Vagina (tissue), 2 donors: ENCODE measurements at places on chromosomes 7 and 10. TPM values are rescaled to one million over a fixed set of nuclear protein-coding genes. Genes with fewer than 3 reads are reported as not detected.

The LDB3 gene
- 4.7 TPM for total RNA-seq

The VTI1A gene
- 49.1 TPM for total RNA-seq

The ARID5B gene
- total RNA-seq: 75.9 TPM

The GFRA1 gene
- 57.7 TPM for total RNA-seq

The MRLN gene
- not detected for total RNA-seq

The CLCN1 gene
- not detected for total RNA-seq

The TBXAS1 gene
- 18.4 TPM for total RNA-seq

The FAM25C gene
- not detected for total RNA-seq

The PTF1A gene
- total RNA-seq: not detected

- H3K4me1 ChIP-seq: no peaks in the 10 kb centered on the region
- no peak for DNase-seq
- no peaks in the 10 kb centered on the region for H3K27me3 ChIP-seq
- no peaks in the 10 kb centered on the region for H3K36me3 ChIP-seq
- H3K4me3 ChIP-seq: no peak overlapping the region
- H3K27ac ChIP-seq: no peak overlapping the region
These were observed 4.5 kb downstream of the ZPBP start for GRCh38 chr7:50088463-50089129.

GRCh38 chr7:14158111-14158510 lies 168.6 kb upstream of the ETV1 start:
- H3K36me3 ChIP-seq: no peaks in the 10 kb centered on the region
- H3K4me1 ChIP-seq: no peaks in the 10 kb centered on the region
- H3K4me3 ChIP-seq: no peak overlapping the region

- no peak overlapping the region for H3K27ac ChIP-seq
- DNase-seq: no peak
- H3K36me3 ChIP-seq: no peaks in the 10 kb centered on the region
- peaks cover 9% of the 10 kb centered on the region for H3K4me1 ChIP-seq
- H3K4me3 ChIP-seq: no peak overlapping the region
- no peaks in the 10 kb centered on the region for H3K27me3 ChIP-seq
These were observed 12.2 kb upstream of the KLRG2 start for GRCh38 chr7:139495580-139496125.

DNA sequence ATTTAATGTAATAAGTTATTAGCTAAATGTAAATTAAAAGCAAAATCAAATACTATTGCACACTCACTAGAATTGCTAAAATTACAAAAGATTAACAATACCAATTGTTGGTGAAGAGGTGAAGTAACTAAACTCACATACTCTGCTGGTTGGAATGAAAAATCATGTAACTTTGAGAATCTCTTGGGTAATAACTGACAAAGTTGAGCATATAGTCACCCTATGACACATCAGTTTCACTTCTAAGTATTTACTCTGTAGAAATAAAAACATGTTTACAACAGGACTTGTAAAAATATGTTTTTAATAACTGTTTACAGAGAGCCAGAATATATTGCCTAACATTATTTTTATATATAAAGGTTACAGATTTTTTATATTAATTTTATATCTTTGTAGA lies 33.6 kb downstream of the CNTNAP2 start:
- H3K27ac ChIP-seq: no peak overlapping the region
- H3K4me1 ChIP-seq: no peaks in the 10 kb centered on the region
- DNase-seq: no peak
- H3K27me3 ChIP-seq: no peaks in the 10 kb centered on the region
- H3K36me3 ChIP-seq: no peaks in the 10 kb centered on the region

GRCh38 chr10:12191715-12192114 lies 4.0 kb downstream of the NUDT5 start:
- no peak overlapping the region for H3K4me3 ChIP-seq
- no peak overlapping the region for H3K27ac ChIP-seq
- DNase-seq: no peak
- no peaks in the 10 kb centered on the region for H3K27me3 ChIP-seq
- H3K4me1 ChIP-seq: peaks cover 23% of the 10 kb centered on the region

- no peaks in the 10 kb centered on the region for H3K4me1 ChIP-seq
- no peaks in the 10 kb centered on the region for H3K36me3 ChIP-seq
- DNase-seq: no peak
- H3K27me3 ChIP-seq: no peaks in the 10 kb centered on the region
- H3K4me3 ChIP-seq: no peak overlapping the region
- no peak overlapping the region for H3K27ac ChIP-seq
These were observed 50.1 kb downstream of the NSUN6 start for GRCh38 chr10:18601321-18601720.

DNA sequence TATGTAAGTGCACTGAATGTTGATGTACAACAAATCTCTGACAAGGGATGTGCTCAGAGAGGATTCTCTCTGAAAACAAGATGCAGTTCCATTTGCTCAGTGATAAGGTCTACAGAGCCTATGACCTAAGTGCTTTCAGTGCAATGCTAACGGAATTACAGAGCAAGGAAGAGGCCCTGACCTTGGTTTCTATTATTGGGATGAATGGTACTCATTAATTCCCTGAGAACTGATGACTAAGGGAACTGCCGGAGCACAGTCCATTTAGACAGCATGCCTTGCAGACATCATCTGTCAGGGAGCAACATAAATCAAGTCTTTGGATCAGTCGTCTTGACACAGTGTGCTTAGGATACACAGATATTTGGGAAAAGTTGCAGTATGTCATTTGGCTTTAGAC lies 340.8 kb downstream of the PHTF2 start:
- peaks cover 20% of the 10 kb centered on the region for H3K4me1 ChIP-seq
- H3K4me3 ChIP-seq: no peak overlapping the region
- no peak for DNase-seq
- H3K27me3 ChIP-seq: no peaks in the 10 kb centered on the region
- no peaks in the 10 kb centered on the region for H3K36me3 ChIP-seq

GRCh38 chr7:148153616-148154284 lies 436.8 kb upstream of the C7orf33 start:
- no peaks in the 10 kb centered on the region for H3K27me3 ChIP-seq
- H3K4me3 ChIP-seq: no peak overlapping the region
- no peaks in the 10 kb centered on the region for H3K36me3 ChIP-seq
- H3K4me1 ChIP-seq: no peaks in the 10 kb centered on the region

- no peak overlapping the region for H3K4me3 ChIP-seq
- no peaks in the 10 kb centered on the region for H3K27me3 ChIP-seq
- H3K27ac ChIP-seq: no peak overlapping the region
- DNase-seq: no peak
- peaks cover 8% of the 10 kb centered on the region for H3K4me1 ChIP-seq
These were observed 129.2 kb downstream of the SRI start for GRCh38 chr7:88090671-88091070.

DNA sequence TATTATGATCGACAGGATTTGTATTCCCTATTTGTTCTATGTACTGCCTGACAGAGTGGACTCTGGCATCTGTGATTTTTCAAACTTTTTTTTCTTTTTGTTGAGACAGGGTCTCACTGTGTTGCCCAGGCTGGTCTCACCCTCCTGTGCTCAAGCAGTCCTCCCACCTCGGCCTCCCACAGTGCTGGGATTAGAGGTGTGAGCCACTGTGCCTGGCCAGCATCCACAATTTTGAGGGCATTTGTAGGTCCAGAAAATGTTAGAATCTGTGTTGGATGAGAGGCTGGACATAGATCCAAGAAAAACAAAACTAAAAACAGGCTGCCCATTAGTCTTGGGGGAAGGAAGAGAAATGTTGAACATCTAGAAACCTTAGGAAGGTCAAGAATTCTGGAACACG lies 34.3 kb downstream of the SGPL1 start:
- no peak overlapping the region for H3K27ac ChIP-seq
- H3K4me1 ChIP-seq: no peaks in the 10 kb centered on the region
- no peak overlapping the region for H3K4me3 ChIP-seq
- no peak for DNase-seq

GRCh38 chr10:91088300-91089140 lies 131.9 kb upstream of the PCGF5 start:
- H3K4me1 ChIP-seq: no peaks in the 10 kb centered on the region
- no peak for DNase-seq
- H3K4me3 ChIP-seq: no peak overlapping the region
- H3K27ac ChIP-seq: no peak overlapping the region
- H3K27me3 ChIP-seq: no peaks in the 10 kb centered on the region

- peak overlapping the region; percentile 30 for H3K27ac ChIP-seq
- peaks cover 29% of the 10 kb centered on the region for H3K4me1 ChIP-seq
- H3K4me3 ChIP-seq: no peak overlapping the region
- peaks cover 12% of the 10 kb centered on the region for H3K36me3 ChIP-seq
These were observed 123.2 kb upstream of the SAMD8 start for GRCh38 chr10:74988054-74988775.

GRCh38 chr10:6140141-6140841 lies 51.5 kb downstream of the RBM17 start:
- no peak overlapping the region for H3K4me3 ChIP-seq
- no peak for DNase-seq
- no peaks in the 10 kb centered on the region for H3K27me3 ChIP-seq
- H3K27ac ChIP-seq: peak overlapping the region; percentile 66
- H3K4me1 ChIP-seq: peaks cover 42% of the 10 kb centered on the region

DNA sequence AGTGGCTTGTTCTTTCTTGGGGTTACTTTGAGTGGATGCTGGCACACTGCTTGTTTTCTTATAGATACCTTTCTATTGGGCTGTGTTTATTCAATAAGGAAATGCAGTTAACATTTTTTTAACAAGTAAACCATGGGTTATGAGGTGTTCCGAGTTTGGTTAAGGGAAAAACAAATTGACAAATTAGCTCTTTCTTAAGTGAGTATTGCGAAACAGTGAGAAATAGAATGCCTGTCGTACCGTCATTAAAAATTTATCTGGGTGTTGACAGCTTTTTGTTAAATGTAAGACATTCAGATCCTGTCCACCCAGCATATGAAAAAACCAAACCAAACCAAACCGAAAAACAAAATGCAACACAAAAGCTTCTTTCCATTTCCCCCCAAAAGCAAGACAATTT lies 6.2 kb downstream of the CUX1 start:
- H3K27ac ChIP-seq: no peak overlapping the region
- H3K27me3 ChIP-seq: no peaks in the 10 kb centered on the region
- peaks cover 22% of the 10 kb centered on the region for H3K4me1 ChIP-seq
- no peak overlapping the region for H3K4me3 ChIP-seq
- no peaks in the 10 kb centered on the region for H3K36me3 ChIP-seq

GRCh38 chr10:3265088-3265487 lies 92.5 kb upstream of the PITRM1 start:
- no peak for DNase-seq
- no peak overlapping the region for H3K27ac ChIP-seq
- no peaks in the 10 kb centered on the region for H3K27me3 ChIP-seq

GRCh38 chr10:132010483-132010882 lies 28.8 kb upstream of the BNIP3 start:
- DNase-seq: no peak
- H3K27ac ChIP-seq: no peak overlapping the region
- no peak overlapping the region for H3K4me3 ChIP-seq
- no peaks in the 10 kb centered on the region for H3K36me3 ChIP-seq

GRCh38 chr10:117217196-117217761 lies 20.0 kb downstream of the KCNK18 start:
- H3K36me3 ChIP-seq: no peaks in the 10 kb centered on the region
- no peaks in the 10 kb centered on the region for H3K27me3 ChIP-seq
- peak overlapping the region; percentile 25 for H3K4me3 ChIP-seq
- H3K4me1 ChIP-seq: peaks cover 15% of the 10 kb centered on the region
- no peak overlapping the region for H3K27ac ChIP-seq

GRCh38 chr7:23377134-23377533 lies 78.0 kb downstream of the MALSU1 start:
- no peak for DNase-seq
- no peaks in the 10 kb centered on the region for H3K36me3 ChIP-seq
- no peaks in the 10 kb centered on the region for H3K4me1 ChIP-seq
- H3K27me3 ChIP-seq: no peaks in the 10 kb centered on the region
- H3K4me3 ChIP-seq: no peak overlapping the region

GRCh38 chr10:53918755-53919154 lies 882.3 kb downstream of the PCDH15 start:
- H3K36me3 ChIP-seq: no peaks in the 10 kb centered on the region
- no peak overlapping the region for H3K27ac ChIP-seq
- DNase-seq: no peak
- H3K4me1 ChIP-seq: no peaks in the 10 kb centered on the region
- H3K4me3 ChIP-seq: no peak overlapping the region

DNA sequence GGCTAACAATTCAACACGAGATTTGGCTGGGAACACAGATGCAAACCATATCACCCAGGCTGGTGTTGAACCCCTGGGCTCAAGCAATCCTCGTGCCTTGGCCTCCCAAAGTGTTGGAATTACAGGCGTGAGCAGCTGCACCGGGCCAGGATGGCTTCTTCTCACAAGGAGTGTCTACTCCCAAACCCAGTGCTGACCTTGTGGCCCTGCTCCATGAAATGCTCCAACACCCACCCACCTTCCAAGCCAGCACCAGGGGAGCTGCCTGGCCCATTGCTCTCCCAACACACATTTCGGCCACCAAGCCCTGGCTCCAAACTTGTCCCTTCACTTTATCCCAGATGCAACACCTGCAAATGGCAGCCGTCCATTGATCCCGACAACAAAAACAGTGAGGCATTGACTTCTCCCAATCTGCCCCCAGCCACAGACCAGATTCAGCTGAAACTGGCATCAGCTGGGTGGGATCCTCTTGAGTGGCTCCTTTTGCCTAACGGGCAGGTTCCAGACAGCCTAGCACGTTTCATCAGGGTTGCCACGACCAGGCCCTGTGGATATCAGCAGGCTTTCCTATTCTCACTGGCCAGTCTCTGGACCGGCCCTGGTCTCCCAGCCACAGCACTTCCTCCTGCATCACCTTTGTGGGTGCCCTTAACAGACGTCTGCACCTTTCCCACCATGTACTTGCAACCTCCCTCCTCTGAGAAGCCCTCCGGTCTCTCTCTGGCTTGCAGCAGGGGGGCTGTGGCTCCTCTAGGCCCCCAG lies 105.7 kb upstream of the CARD11 start:
- no peaks in the 10 kb centered on the region for H3K27me3 ChIP-seq
- no peaks in the 10 kb centered on the region for H3K4me1 ChIP-seq
- no peak overlapping the region for H3K27ac ChIP-seq

DNA sequence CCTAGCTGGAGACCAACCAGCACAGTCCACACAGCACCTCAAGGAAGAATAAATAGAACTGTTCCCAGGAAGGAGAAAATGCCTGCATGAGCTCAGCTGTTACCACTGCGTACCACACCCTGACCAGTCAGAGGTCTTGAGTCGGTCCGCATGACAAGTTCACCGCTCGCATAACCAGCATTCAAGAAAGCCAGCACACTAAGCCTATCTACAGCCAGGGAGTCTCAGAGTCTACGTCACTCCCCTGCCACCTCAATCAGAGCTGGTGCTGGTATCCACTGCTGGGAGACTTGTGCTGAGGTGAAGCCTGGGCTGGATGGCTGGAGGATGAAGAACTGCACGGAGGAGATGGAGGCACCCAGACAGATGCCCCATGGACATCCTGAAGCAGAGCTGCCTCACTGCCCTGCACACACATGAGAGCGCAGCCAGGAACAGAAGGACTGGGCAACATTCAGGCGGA lies 19.6 kb downstream of the AKR1C1 start:
- H3K27ac ChIP-seq: no peak overlapping the region
- H3K27me3 ChIP-seq: no peaks in the 10 kb centered on the region
- H3K4me1 ChIP-seq: peaks cover 10% of the 10 kb centered on the region
- no peak for DNase-seq
- H3K4me3 ChIP-seq: no peak overlapping the region

GRCh38 chr10:133336118-133336576 lies 549 bp downstream of the CALY start:
- peaks cover 7% of the 10 kb centered on the region for H3K27me3 ChIP-seq
- H3K27ac ChIP-seq: no peak overlapping the region
